M059J (cell line): ENCODE measurements at places on chromosomes 16 and 17.
A peak's percentile ranks its signal among the peaks of the same experiment; 100 is the strongest.

DNA sequence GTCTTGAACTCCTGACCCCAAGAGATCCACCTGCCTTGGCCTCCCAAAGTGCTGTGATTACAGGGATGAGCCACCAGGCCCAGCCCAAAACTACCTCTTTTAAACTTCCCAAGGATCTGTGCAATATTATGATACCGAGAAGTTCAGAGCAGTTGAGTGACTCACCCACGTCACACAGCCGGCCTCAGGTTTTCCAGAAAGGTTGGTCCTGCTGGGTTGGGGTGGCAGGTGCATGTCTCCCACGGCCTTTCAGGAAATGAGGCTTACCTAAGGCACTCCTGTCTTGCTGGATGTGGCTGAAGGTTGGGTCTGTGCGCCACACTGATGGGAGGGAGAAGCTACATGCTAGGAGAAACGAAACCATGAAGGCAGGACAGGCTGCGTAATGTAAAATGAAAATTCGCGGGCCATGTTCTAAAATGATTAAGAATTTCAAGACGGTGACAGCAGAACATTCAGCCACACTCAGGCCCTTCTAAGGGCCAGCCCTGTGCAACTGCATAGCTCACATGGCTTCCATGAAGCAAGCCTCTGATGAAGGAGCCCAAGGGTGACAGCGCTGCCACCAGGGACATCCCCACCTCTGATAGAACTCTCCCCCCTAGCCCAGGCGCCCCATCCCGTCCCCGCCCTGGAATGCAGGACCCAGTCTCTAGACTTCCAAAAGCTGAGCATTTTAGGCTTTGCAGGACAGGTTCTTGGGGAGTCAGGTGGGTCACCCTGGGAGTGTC lies 6.6 kb upstream of the GLIS2 start:
- no peak for DNase-seq

- DNase-seq: no peak
Observed at GRCh38 chr17:45243750-45244149, 18.1 kb downstream of the SPATA32 start.

DNA sequence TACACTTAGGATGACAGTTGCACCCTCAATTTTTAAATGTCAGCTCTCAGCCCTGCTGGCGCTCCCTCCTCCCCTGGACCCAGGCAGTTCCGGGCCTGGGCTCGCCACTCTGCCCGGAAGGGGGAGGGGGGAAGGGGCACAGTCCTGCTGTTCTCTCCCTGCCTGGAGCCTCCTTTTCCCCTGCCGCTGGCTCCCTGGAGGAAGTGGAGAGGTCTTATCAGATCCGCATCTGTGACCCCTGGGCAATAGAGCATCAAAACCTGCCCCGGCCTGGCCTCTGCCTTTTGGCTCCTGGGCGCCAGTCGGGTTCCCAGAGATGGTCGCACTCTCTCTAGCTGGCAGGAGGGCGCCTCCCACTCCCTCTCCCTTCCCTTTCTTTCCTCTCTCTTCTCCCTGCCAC lies 149.3 kb downstream of the IRF8 start:
- DNase-seq: no peak

DNA sequence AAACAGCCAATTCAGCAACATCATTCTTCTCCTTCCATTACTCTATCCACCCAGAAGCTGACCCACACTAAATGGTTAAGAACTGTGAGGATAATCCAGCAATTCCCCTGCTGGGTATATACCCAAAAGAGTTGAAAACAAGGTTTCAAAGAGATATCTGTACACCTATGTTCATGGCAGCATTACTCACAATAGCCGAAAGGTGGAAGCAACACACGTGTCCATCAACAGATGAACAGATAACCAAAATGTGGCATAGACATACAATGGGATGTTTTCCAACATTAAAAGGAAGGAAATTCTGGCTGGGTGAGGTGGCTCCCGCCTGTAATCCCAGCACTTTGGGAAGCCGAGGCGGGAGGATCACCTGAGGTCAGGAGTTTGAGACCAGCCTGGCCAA lies 19.9 kb downstream of the MIS12 start:
- no peak for DNase-seq

DNA sequence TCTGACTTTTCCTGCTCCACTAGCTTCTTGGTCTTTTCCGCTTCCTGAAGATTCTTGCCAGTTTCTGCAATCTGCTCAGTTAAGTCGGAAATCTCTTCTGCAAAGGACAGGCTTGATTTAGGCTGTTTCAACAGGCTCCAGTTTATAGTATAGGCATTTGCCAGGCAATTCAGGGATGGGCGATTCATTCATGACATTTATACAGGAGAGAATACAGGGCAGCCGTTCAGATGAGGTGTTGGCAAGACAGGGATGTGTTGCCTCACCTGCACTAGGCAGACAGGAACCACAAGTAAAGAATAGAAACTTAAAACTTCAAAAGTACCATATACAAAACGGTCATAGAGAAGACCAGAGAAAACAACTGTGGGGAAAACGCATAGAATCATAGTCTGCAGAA lies 61.7 kb downstream of the MYH13 start:
- no peak for DNase-seq

- DNase-seq: peak; percentile 35
Observed at GRCh38 chr17:978103-979093, 1.2 kb downstream of the NXN start.
